ENCODE measurements at places on chromosomes 16 and 17. TPM values are rescaled to one million over a fixed set of nuclear protein-coding genes. Genes with fewer than 3 reads are reported as not detected.

ICAM2 gene
- total RNA-seq, result 40.6 TPM

CORO6 gene
- total RNA-seq, result 2.7 TPM

MYH3 gene
- 4.3 TPM for total RNA-seq

CDH8 gene
- not detected for total RNA-seq

- DNase-seq, result no peak
These were observed 24.8 kb downstream of the POLR3E start for GRCh38 chr16:22322021-22322471.

DNA sequence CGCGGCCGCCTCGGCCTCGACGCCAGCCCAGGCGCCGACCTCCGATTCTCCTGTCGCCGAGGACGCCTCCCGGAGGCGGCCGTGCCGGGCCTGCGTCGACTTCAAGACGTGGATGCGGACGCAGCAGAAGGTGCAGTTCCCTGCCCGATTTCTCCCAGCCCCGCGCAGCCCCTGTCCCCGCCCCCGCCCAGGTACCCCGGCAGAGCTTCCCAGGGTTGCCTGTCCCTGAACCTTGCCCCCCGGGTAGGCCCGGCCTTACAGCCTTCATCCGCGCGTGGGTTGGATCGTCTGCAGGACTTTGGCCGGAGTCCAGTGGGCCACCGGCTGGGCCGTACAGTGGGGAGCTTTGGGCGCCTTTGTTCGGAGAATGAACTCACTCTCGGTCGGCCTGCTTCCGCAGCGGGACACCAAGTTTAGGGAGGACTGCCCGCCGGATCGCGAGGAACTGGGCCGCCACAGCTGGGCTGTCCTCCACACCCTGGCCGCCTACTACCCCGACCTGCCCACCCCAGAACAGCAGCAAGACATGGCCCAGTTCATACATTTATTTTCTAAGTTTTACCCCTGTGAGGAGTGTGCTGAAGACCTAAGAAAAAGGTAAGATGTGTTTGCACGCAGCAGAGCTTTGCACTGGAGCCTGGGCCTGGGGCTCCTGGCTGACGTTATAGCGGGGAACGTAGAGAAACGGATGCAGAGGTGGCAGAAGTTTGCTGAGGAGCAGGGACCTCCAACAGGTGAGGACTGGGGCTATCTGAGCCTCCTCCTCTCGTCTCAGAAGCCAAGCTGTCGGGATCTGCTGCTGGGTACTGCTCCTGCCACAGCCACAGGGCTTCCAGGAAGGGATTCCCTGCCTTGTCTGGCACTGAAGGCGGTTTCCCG, 593 bp downstream of the GFER start:
- no peak for DNase-seq

GRCh38 chr16:88743693-88744576, 37.6 kb downstream of the CTU2 start:
- DNase-seq, result peak; percentile 72

GRCh38 chr17:40565769-40566409, 617 bp upstream of the CCR7 start:
- DNase-seq, result no peak

- no peak for DNase-seq
These were observed 3.2 kb downstream of the HBM start for GRCh38 chr16:169014-169413.

DNA sequence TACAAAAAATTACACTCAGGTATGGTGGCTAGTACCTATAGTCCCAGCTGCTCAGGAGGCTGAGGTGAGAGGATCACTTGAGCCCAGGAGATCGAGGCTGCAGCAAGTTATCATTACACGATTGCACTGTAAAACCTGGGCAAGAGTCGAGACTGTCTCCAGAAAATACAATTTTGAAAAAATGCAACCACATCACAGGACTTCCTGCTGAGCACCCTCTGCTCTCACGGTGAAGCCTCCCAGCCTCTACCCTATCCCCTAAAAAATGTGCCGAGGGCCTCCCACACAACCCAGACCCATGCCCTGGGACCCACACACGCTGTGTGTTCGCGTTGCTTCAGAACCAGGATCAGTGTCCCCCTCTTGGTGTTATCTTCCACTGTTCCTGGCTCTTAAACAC, 236.1 kb downstream of the CPPED1 start:
- DNase-seq, result no peak

- DNase-seq, result no peak
These were observed 520.8 kb upstream of the ZFHX3 start for GRCh38 chr16:73568769-73569168.

GRCh38 chr16:78571898-78572358, 472.5 kb downstream of the WWOX start:
- DNase-seq, result no peak

DNA sequence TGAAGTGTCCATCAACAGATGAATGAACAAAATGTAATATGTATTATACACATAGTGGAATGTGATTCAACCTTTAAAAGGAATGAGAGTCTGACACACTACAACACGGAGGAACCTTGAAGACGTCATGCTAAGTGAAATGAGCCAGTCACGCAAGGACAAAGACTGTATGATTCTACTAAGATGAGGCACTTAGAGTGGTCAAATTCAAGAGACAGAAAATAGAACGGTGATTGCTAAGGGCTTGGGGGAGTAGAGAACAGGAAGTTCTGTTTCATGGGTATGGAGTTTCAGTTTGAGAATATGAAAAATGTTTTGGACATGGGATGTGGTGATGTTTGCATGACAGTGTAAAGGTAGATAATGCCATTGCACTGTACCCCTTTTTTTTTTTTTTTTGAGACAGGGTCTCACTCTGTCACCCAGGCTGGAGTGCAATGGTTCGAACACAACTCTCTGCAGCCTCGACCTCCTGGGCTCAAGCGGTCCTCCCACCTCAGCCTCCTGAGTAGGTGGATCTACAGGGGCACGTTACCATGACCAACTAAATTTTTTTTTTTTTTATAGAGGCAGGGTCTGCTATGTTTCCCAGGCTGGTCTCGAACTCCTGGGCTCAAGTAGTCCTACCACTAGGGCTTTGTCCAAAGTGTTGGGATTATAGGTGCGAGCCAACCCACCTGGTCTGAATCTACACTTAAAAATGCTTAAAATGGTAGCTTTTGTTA, 2.9 kb upstream of the CCDC102A start:
- peak; percentile 72 for DNase-seq
